ENCODE measurements at places on chromosomes 16 and 17.

DNA sequence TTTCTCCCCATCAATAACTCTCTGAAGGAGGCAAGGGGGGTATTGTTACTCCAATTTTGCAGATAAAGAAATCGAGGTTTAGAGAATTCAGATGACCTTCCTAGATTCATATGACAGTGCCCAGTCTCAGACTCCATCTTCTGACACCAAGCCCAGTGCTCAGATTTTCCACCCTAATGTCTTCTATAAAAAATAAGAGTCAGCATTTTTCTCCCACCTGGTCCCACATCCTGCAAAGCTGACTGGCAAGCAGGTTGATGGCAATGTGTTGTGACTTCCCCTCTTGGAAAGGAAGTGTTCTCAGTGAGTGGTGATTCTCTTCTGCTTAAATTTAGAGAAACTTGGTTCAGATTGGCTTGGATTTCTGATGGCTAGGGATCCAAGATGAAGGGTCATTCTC lies 129.4 kb downstream of the SOX9 start:
- DNase-seq, result no peak

- no peak for DNase-seq
These were observed 4.0 kb upstream of the CDH11 start for GRCh38 chr16:65125871-65126270.

DNA sequence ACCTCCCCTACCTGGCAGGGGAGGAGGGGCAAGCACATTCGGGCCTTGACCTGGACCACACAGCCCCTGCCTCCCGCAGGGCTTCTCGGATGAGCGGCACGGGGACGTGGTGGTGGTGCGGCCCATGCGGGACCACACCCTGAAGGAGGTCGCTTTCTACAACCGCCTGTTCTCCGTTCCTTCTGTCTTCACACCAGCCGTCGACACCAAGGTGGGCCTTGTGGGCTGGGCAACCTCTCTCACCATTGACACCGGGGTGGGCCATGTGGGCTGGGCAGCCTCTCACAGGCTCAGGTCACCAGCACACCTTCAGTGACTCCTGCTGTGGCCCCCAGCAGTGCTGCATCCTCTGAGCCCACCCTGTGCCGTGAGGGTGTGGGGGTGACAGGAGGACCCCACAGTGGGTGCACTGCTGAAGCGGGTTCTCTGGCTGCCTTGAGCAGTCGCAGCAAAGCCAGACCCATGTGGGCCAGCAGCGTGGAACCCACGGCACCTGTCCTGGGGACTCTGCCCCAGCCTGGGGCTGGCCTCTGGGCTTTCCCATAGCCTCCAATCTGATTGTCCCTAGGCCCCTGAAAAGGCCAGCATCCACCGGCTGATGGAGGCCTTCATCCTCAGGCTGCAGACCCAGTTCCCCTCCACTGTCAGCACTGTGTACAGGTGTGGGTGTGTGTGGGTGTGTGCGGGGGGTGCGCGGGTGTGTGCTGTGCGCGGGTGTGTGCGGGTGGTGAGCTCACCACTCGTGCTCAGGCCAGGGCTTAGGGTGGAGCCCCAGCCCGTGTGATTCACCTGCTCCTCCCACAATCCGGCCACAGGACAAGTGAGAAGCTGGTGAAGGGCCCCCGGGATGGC lies 7.5 kb downstream of the CTU2 start:
- DNase-seq, result no peak

DNA sequence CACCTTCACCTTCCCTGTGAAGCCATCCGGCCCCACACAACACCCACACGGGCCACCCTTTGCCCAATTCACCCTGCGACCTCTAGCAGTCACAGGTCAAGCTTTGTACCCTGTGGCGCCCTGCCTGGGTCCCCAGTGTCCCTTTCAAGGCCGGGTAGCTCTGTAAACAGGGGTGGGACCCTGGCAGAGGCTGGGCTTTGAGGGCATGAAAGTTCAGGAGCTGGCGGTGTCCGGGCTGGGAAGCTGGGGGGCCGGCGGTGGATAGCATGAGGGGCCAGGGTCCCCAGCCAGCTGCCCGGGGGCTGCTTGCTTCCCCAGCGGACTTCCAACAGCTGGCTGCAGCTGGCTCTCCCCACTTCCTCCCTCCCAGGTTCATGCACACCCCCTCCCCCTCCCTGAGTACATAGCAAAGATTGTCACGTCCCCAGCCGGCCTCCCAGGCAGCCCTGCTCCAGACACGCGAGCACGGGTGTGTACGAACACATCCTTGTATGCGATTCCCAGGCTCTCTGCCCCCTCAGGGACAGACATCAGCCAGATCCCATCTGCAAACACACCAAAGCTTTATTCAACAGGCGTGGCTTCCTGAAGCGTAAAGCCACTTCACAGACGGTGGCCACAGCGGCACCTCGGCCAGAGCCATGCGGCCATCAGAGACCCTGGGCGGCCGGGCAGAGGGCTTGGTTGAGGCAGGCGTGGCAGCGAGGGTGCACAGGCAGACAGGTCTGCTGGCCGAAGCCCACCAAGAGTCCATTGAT lies 8.2 kb downstream of the NTHL1 start:
- peak; percentile 83 for DNase-seq

DNA sequence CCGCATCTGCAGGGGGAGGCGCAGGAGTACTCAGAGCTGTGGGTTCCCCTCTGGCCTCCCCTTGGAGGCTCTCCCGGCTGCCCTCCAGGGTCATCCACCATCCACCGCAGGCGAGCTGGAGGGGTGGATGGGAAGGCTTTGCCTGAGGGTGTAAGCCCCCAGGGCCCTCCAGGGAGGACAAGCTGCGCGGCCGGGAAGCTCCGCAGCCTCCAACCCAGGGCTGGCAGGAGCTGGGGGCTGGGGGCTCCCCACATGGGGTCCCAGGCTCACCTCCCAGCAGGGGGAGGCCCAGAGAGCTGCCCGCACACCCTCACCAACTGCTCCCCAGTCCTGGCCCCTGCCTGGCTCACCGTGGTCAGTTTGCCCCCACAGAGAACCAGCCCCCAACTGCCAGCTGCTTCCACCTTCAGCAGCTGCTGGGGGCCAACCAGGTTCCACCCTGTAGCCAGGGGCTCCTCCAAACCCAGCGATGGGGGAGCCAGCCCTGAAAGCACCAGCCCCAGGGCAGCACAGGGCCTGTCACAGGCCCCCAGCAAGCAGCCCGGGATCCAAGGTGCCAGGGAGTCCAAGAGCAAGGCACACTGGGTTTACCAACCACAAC lies 19.8 kb upstream of the CHMP6 start:
- DNase-seq, result no peak

GRCh38 chr17:7715936-7716886 lies 1.3 kb upstream of the DNAH2 start:
- DNase-seq, result no peak

GRCh38 chr17:63477480-63478440 lies 899 bp downstream of the ACE start:
- no peak for DNase-seq

DNA sequence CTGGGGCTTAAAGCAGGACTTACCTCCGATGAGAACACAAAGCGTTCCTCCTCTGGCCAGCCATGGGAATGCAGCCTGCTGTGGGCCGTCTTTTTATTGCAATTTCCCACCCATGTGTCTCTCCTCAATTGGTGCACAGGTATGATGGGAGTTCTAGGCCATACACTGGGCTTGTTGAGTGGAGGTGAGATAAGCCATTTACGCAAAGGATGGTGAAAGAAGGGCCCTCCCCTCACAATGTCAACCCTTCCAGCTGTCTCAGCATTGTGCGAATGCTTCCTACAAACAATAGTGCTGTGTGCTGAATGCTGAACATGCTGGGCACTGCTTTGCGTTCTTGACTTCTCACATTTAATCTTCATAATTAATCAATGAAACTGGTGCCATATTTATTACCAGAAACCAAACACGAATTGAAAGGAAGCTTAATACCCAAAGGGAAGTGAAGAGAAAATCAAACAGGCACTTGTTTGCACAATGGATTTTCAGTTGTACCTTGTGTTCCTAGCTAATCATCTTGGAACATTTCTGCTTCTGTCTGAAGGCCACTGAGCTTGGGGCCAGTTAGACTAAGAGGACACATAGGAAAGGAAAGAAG lies at the start of gene GP2:
GP2 (minus strand) TSS at position 70 of the 598 bp plus-strand sequence. CDS start 1,082 bp downstream, outside the sequence.
- DNase-seq, result no peak

- no peak for DNase-seq
These were observed 9.1 kb downstream of the FLCN start for GRCh38 chr17:17227608-17228520.

DNA sequence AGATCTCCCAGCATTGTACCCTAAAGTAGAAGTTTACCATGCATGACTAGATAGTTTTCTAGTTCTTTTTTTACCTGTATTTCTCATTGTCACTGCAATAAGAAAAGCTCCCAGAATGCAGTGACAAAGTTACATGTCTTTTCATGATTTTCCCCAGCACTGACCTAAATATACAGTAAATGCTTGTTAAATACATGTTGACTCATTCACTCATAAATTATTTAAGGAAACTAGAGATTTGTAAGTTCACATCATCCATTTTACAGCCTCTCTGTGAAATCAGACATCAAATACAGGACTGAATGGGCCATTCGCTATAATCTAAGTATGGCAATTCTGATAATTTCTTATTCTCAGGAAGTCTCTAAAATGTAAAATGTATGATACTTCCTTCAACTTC lies 258.9 kb upstream of the AXIN2 start:
- DNase-seq, result no peak

DNA sequence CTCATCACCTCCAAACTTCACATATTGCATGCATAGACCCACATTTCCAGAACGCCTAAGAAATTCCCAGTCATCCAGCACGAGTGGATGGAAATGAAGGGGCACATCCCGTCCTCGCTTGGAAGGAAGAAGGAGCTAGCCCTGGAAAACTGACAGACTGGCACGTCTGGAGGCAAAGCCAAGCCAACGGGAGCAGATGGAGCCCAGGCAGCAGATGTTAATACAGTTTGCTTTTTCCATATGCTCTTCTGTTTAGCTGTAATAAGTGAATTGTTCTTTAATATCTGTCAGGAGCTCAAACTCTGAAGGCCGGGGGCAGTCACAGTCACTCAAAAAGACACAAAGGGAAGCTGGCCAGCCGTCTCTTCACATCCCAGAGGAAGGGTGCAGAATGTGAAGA lies 187.7 kb downstream of the XYLT1 start:
- DNase-seq, result no peak

GRCh38 chr16:85137323-85138072 lies 25.2 kb upstream of the CIBAR2 start:
- peak; percentile 96 for DNase-seq

GRCh38 chr16:76311260-76311659 lies 34.1 kb downstream of the CNTNAP4 start:
- DNase-seq, result no peak

- peak; percentile 57 for DNase-seq
These were observed 92.1 kb upstream of the ZNF750 start for GRCh38 chr17:82931699-82932517.

DNA sequence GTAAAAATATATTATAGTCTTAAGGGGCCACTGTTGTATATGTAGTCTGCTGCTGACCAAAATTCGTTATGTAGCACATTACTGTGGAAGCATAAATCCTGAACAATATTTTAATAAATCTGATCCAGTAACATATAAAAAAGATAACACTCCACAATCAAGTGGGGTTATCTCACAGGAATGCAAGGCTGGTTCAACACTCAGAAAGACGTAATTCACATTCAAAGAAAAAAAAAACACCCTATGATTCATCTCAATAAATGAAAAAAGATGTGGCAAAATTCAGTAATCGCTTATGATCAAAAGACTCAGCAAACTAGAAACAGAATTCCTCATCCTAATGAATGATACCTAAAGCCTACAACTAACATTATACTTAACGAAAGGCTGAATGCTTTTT lies 47.8 kb downstream of the CREBBP start:
- no peak for DNase-seq

- DNase-seq, result no peak
These were observed 2.6 kb downstream of the FN3KRP start for GRCh38 chr17:82718986-82719685.

DNA sequence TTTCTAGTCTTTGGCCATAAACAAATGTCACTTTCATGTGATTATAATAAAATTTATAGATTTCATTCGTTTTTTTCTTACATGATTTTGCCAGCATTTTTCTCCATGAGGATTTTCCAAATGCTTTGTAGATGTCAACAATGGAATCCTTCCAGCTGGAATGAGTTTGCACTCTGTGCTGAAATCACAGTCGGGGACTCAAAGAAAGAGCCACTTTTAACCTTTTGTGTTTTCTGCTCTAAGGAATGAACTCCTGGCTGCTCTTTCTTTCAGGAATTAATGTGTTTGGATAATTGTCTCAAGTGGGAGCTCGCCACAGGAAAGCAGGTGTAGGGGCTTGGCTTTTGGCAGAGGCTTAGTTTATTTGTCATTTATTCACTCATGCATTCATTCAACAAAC lies 372.3 kb upstream of the SALL1 start:
- no peak for DNase-seq

DNA sequence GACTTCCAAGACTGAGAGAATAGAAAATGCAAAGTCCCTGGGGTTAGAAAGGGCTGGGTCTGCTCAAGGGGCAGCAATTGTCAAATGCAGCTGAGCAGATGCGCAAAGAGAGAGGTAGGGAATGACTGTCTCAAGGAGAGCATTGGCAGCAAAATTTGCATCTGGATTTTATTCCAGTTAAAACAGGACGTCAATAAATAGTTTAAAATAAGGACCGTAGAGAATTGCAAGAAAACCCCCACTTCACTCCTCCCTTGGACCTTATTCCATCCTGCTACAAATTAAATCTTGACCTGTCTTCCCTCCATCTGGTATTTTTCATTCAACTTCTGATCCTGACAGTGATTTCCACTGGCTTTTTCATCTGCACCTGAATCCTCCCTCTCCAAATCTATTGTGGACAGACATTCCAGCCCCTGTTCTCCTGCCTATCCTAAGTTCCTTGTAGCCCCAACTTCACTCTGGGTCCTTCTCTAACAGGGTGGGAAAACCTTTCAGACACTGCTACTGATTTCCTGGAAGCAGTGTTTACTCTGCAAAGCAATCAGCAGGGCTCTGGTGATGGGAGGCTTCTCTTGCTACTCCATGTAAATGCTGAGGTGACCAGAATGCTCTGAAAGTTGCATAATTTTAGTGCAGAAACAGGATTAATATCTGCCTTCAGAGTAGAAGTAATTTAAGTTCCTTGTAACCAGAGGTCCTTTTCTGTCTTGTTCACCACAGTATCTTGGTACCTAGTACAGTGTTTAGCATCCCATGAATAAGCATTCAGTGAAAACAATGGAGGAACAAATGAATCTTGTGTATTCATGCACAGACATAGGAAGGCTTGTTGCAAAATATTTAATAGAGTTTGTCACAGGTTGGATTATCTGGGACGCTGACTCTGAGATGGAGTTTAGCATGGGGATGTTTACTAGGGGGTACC lies 79.2 kb downstream of the CDH11 start:
- no peak for DNase-seq

GRCh38 chr16:3138342-3138741 lies 3.5 kb downstream of the ZNF213 start:
- DNase-seq, result no peak
